ELF-1 (cell line): ENCODE measurements at places on chromosomes 11 and 22.

DNA sequence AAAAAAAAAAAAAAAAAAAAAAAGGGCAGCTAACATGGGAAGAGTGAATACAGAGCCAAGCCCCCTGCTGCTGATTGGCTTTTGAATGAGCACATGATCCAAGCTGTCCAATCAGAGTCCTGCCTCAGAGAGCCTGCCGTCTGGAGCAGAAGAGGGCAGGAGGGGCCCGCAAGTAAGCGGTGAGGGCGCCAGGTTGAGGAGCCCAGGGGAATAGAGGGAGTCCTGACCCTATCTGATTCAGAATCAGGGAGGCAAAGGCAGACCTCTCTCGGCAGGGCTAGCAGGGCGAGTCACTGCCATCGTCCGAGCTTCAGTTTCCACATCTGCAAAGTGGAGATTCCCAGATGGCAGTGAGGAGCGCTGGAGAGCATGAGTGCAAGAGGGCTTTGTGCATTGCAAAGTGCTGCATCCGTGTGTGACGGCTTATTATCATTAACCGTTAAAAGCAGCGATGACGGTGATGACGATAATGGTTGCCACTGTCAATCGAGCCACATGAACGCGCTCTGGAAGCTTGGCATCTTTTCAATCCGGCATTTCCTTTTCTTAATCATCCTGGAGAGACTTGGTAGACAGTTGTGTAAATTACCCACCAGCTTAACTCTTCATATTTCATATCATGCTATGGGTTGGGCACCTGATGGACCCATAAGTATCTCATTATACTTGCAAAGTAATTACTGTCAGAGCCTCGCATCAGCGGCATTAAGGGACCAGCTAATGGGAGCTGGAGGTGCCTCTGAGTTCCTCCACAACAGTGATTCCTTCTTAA, 68.6 kb upstream of the ATXN10 start:
- peak; percentile 94 for DNase-seq

- DNase-seq, result no peak
Observed at GRCh38 chr11:37343290-37343689, 745.3 kb upstream of the RAG2 start.

DNA sequence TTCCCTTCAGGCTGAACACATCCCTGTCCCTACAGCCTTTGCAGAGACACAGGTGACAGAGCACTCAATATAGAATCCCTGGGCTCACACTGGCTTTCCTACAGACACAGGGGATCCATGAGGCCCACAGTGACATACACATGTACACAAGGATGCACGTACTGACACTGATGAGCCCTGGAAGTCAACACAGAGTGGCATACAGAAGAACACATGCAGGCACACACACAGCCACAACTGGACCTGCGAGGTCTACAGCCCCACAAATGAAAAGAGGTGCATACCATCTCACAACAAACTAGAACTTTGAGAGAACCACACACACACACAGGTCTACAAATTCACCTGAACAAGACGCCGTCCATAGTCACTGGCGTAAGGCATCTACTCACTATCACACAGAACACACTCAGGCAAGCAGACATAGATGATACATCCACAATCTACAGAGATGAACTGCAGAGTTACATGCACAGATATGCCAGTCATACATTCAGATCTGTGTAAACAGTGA, 3.5 kb upstream of the ZNF74 start:
- DNase-seq, result no peak

DNA sequence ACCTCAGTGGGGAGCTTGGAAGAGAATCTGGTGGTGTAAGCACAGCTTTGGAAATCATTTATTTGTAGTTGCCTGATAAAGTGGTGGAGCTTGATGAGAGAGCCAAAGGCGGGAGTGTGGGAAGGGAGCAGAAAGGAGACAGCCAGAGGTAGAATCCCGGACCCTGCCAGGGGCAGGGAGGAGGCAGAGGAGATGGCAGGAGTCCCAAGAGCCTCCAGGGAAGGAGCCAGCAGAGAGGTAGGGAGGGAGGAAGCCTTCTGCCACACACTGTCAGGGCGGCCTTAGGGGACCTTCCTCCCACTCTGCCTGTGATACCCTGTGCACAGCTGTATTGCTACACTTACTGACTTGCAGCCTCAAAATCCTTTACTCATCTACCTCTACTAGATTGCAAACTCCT, 15.4 kb downstream of the SCUBE2 start:
- no peak for DNase-seq

- no peak for DNase-seq
Observed at GRCh38 chr22:46966846-46967245, 204.4 kb downstream of the TBC1D22A start.

- no peak for DNase-seq
Observed at GRCh38 chr11:129418039-129418438, 42.4 kb downstream of the BARX2 start.

GRCh38 chr22:25651332-25652085, 87.0 kb downstream of the GRK3 start:
- no peak for DNase-seq

- DNase-seq, result no peak
Observed at GRCh38 chr11:87767615-87768014, 407.6 kb downstream of the RAB38 start.

- no peak for DNase-seq
Observed at GRCh38 chr11:65662247-65662798, 393 bp downstream of the RELA start.

DNA sequence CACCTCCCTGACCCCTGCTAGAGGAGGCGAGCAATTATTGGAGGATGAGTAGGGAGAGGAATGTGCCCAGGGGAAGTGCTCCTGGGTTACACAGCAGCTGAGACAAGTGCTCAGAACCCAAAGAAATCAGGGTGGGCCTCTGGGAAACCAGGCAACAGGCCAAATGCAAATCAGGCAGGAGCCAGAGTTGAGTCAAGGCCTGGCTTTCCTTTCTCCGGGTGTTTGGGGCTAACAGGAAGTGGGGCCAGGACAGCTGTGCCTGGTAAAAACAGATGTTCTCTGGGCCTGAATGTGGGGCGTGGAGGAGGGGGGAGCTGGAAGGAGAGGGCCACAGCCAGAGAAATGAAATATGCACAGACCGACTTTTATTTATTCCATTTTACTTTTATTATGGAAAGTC, 22.0 kb downstream of the MFNG start:
- DNase-seq, result no peak

DNA sequence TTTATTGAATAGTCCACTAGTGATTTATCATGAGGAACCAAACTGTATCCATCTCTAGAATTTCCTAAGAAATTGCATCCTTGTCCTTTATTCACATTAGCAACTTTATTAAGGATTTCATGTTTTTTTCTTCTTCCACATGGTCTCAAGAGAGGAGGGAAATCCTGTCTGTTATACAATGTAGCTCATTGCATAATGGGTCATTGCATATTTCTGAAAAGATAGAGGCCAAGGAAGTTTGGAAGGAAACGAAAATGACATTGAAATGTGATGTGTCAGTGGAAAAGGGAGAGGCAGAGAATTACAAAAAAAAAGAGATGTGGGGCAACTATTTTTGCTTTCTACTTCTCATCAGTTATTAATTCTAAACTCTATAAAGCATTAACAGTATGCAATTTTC, 353.1 kb downstream of the METTL15 start:
- DNase-seq, result no peak

DNA sequence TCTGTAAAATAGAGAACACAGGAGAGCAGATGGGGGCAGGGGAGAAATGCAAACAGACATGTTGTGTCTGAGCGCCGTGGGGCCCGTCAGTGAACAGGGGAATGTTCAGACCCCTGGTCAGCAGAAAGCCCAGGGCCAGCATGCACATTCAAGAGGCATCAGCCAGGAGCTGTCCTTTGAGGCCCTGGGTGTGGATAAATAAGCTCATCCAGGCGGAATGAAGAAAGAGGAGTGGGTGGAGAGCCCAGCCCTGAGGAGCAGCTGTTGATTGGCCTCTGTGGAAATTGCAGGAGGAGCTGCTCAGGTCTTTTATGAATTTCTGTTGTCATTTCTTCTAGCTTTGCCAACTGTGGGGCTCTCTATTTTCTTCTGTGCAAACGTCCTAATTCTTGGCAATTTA, 49.7 kb upstream of the CECR2 start:
- DNase-seq, result peak; percentile 62

- no peak for DNase-seq
Observed at GRCh38 chr11:27418356-27418755, 54.2 kb downstream of the LGR4 start.

DNA sequence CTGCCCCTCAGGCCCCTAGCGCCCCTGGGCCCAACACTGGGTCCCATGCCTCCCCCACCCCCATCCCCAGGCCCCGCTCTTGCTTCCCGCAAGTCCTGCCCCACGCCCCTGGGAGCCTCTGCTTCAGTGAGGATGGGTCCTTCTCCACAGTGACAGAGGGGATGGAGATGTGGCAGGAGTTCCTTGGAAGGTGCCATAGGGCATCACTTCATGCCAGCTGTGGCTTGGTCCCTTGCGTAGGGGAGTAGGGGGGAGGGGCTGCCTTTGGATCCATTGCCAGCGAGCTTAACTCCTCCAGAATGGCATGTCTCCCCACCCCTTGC, 9.5 kb upstream of the TBC1D22A start:
- no peak for DNase-seq

- no peak for DNase-seq
Observed at GRCh38 chr11:84056653-84057376, 770.6 kb upstream of the CCDC90B start.

- DNase-seq, result no peak
Observed at GRCh38 chr11:10650166-10650565, 43.4 kb downstream of the IRAG1 start.

DNA sequence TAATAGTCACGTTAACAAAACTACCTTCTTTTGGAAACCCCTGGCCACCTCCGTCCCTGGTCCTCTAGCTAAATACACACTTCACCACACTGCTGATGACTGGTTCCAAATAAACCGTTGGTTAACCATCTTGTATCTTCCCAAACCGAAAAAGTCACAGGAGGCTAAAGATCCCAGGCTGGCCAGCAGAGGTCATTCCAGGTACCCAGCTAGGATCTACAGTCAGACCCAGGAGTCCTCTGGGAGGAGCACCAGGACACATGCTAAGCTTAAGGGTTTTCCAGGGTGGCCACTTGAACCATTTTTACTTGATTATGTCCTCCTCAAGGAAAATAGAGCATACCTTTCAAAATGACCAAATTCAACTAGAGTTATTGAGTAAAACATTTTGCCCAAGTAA, 103.2 kb downstream of the ETS1 start:
- no peak for DNase-seq

DNA sequence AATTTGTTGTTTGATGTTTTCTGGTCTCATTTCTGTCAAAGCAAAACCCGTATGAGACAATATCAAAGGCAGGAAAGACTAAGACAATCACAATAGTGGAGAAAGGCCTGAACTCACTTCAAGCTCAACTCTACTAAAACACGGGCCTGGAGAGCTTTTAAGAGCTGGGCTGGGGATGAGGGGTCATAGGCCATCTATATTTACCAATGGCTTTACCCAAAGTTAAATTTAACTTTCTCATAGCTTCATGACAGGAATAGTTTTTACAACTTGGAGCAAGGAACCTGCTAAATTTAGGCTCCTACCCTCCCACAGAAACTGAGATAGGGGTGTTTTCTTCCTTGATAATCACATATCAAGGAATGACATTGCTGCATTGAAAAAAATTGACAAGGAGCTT, 223.4 kb upstream of the CHORDC1 start:
- no peak for DNase-seq

DNA sequence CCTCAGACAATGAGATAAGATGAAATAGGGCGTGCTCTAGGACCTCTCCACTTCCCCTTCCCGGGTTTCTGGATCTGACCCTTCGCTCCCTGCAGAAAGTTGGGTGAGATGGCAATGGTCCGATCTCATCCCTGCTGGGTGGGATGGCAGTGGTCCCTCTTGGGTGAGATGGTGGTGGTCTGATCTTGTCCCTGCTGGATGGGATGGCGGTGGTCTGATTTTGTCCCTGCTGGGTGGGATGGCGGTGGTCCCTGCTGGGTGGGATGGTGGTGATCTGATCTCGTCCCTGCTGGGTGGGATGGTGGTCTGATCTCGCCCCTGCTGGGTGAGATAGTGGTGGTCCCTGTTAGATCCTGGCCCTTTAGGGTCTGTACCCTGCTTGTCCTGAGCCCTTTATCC, 21.3 kb downstream of the ST14 start:
- no peak for DNase-seq

- DNase-seq, result no peak
Observed at GRCh38 chr22:50540381-50540780, 5.3 kb upstream of the KLHDC7B start.

DNA sequence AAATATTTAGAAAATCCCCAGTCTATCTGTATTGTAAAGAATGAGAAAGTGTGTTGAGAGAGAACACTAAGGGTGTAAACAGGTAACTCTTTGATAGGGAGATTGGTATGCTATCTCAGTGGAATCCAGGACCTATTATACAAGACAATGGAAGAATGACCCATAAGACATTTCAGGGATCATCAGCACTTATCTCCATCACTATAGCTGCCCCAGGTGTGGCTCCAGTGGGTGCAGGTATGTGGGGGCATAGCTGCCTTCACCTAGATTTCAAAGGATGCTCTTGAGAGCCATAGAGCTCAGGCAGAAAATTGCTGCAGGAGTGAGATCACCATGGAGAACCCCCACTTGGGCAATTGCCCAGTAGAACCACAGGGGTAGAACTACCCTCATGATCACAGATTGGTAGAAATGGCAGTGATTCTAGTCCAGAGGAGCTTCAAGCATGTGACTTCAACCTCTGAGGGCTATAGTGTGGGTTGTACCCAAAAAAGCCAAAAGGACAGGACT, 252.3 kb upstream of the TBCEL start:
- DNase-seq, result no peak

- no peak for DNase-seq
Observed at GRCh38 chr11:86804951-86805350, 4.6 kb downstream of the PRSS23 start.

- peak; percentile 36 for DNase-seq
Observed at GRCh38 chr22:30396871-30397655, at the start of gene SEC14L2. TSS of gene SEC14L2 (plus strand) at chr22:30397018. CDS start at chr22:30397117, 99 bp downstream.

GRCh38 chr22:25760294-25760693, 18.3 kb downstream of the MYO18B start:
- DNase-seq, result no peak

DNA sequence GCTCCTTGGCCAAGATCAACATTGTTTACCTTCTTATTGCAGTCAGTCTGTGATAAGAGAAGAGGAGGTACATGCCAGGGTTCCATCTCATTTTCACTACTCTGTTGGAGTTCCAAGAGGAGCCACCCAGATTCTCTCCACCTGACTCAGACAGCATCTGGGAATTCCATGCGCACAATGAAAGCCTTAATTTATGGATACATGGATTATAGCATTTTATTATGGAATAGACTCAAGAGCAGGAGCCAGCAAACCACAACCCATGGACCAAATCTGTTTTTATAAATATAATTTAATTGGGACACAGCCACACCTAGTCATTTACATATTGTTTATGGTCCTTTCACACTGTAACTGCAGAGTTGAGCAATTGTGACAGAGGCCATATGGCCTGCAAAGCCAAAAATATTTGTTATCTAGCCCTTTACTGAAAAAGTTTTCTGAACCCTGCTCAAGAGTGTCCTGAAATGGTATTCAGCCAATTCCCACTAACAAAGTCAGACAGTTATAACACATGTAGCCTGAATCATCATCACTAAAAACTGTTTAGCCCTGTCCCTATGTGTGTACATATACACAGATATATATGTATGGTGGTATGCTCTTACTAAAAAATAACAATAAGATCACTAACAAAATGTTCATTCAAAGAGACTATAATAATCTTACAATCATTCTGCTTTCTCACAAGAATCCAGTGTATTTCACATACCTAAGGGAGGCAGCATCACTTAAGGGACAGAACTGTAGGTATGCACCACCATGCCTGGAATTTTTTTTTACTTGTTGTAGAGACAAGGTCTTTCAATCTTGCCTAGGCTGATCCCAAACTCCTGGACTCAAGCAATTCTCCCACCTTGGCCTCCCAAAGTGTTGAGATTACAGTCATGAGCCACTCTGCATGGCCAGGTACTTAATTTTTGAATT, 104.5 kb upstream of the TEAD1 start:
- DNase-seq, result no peak

GRCh38 chr22:17639247-17639741, 737 bp downstream of the BCL2L13 start:
- peak; percentile 38 for DNase-seq
